Fibroblast of lung (primary cell): ENCODE measurements at places on chromosomes 4 and X. TPM values are rescaled to one million over a fixed set of nuclear protein-coding genes. Genes with fewer than 3 reads are reported as not detected.

TXK gene
- total RNA-seq = 0.26 and 0.66 TPM in 2 replicates

F9 gene
- not detected in 2 replicates for total RNA-seq

S100G gene
- not detected in 2 replicates for total RNA-seq

HMGN5 gene
- total RNA-seq = 1.5 and 1.7 TPM in 2 replicates

ANKRD50 gene
- total RNA-seq = 21.3 and 28.4 TPM in 2 replicates

CXCL1 gene
- total RNA-seq = 1.5 and 2.3 TPM in 2 replicates

NWD2 gene
- not detected in 2 replicates for total RNA-seq

SSX1 gene
- total RNA-seq = not detected in 2 replicates
